ENCODE measurements at places on chromosomes 16 and 17. TPM values are rescaled to one million over a fixed set of nuclear protein-coding genes. Genes with fewer than 3 reads are reported as not detected.

SEZ6L2 gene
- total RNA-seq, result 23.1 TPM

PYY gene
- total RNA-seq, result not detected

PRPSAP2 gene
- total RNA-seq, result 35.7 TPM

ZG16 gene
- not detected for total RNA-seq

KCNJ12 gene
- 1.5 TPM for total RNA-seq

C16orf96 gene
- total RNA-seq, result 0.06 TPM
